ENCODE measurements at places on chromosomes 7 and 10.

DNA sequence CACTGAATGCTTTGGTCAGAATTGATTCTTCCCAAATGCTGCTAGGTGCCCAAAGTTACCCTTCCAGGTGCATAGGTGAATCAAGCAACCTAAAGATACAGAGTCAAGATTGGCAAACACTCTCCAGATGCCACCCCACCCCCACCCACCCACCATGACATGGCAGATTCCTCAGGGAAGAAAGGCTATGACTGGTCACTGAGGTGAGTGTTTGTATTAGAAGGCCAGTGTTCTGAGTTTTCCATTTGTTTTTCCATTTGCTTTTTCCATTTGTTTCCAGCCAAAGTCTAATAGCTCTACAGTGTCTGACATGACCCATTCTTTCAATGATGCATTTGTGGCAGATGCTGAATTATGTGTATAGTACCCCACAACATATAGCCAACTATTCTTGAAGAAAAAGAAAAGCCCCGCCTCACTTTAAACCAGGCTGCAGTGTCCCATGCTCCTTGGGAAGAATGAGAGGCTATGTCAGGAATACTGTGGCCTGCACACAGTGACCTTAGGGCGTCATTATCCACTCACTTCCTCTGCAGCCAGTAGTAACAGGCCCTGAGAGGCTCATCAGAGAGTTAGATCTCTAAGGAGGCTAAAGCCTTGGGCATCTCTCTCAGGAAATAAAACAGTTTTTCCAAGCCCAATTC lies 16.1 kb upstream of the HIBADH start:
- no peak for DNase-seq

DNA sequence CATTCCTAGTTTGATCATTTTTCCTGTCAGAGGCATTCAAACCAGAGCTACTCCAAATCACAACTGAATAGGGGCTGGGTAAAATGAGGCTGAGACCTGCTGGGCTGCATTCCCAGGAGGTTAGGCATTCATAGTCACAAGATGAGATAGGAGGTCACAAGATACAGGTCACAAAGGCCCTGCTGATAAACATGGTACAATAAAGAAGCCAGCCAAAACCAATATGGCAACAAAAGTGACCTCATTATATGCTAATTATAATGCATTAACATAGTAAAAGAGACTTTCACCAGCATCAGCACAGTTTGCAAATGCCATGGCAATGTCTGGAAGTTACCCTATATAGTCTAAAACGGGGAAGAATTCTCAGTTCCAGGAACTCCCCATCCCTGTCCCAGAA lies 37.3 kb downstream of the TWIST1 start:
- no peak for DNase-seq

DNA sequence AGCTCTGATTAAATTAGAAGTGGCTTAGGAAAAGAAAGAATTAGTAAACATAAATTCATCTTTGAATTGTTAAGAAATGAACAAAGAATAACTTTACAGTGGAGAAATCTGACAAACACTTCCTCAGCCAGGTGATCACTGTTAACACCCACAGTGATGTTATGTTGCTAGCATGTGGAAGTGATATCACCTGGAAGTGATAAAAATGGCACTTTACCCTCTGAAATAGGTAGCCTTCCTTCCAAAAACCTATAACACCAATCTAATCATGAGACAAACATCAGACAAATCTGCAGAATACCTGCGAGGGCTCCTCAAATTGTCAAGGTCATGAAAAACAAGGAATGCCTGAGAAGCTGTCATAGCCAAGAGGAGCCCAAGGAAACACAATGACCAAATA lies 59.5 kb downstream of the SNX10 start:
- DNase-seq = no peak

- DNase-seq = no peak
These were observed 1212.8 kb downstream of the REEP3 start for GRCh38 chr10:64733980-64734379.

DNA sequence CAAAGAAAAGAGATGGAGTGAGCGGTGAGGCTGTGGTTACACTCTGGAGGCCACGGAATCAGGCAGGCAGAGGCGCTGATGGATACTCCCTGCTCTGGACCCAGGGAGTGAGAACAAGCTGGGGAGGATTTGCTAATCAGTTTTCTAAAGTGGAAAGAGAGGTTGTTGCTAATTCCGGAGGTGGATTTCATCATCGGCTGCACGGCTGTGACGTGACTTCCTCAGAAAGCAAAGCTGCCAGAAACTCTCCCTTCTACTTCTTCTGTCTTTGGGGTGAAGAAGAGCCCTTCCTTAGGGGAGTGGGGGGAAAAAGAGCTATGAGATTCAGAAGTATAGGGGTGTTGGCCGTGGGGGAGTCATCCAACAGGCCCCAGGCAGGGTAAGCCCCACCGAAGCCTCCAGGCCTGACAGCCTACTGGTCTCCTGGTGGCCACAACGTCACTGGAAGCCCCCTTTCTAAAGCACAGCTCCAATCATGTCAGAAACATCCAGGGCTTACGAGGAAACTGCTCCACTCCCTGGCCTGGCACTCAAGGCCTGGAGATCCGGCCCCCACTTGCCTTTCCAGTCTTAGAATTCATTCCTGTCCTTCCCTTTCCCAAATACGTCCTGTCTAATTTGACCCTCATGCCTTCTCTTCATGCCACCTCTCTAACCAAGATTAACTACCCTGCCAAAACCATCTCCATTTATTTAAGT lies 114.5 kb downstream of the HIP1 start:
- DNase-seq = no peak

GRCh38 chr7:107186240-107186639 lies 17.4 kb downstream of the HBP1 start:
- no peak for DNase-seq

Measured in NCI-H524 (cell line).